Panc1 (cell line): ENCODE measurements at places on chromosomes 6 and 20. TPM values are rescaled to one million over a fixed set of nuclear protein-coding genes. Genes with fewer than 3 reads are reported as not detected.

GRCh38 chr20:5919626-5920544 lies 30.4 kb downstream of the TRMT6 start:
- H3K27ac ChIP-seq: peak overlapping the region; percentile 25; the same call in 1 of the 2 replicates
- no peak for DNase-seq
- H3K4me3 ChIP-seq: no peak overlapping the region
- H3K36me3 ChIP-seq: no peaks in the 10 kb centered on the region
- peaks cover 12% of the 10 kb centered on the region for H3K4me1 ChIP-seq
- H3K27me3 ChIP-seq: no peaks in the 10 kb centered on the region

DNA sequence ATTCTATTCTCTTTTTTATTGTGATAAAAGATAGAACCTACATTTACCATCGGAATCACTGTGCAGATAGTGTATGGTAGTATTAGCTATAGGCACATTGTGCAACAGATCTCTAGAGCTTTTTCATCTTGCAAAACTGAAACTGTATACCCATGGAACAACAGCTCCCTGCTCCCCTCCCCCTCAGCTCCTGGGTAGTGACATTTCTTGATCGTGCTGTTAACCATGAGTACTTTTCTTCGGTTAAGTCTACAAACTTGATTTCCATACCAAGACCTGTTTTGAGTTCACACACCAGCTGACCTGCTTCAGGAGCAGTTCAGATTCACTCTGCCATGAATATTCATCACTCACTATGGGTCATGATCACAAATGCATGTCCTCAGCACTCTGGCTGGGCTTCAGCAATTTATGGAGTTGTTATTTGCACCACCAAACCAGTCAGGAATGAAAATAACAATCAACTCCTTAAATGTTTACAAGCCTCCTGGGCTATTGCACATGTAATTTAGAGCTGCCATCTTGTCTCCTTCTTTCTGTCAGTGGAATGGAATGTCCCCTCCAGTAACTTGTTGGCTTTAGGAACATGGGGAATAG lies 32.8 kb downstream of the PRDM1 start:
- no peaks in the 10 kb centered on the region for H3K36me3 ChIP-seq
- no peaks in the 10 kb centered on the region for H3K4me1 ChIP-seq
- no peak overlapping the region for H3K4me3 ChIP-seq
- no peaks in the 10 kb centered on the region for H3K27me3 ChIP-seq

DNA sequence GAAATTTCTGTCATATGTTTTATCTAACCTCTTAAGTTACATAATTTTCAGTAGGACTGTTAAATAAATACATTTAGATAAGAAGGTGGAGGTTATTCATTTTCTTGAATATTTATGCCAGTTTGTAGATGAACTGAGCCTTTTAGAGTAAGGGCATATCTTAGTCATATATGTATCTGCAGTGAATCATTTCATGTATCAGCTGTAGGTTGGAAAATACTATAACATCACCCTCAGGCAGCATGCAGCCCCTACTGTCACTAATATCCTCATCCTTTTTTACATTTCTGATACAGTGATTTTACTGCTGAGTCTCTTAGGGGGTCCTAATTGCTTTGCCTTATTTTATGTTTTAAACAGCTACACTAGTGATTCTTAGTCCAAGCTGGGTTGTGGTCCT lies 19.5 kb upstream of the SUMO4 start:
- H3K27ac ChIP-seq: no peak overlapping the region
- peaks cover 7% of the 10 kb centered on the region; the same call in 1 of the 2 replicates for H3K36me3 ChIP-seq
- H3K27me3 ChIP-seq: no peaks in the 10 kb centered on the region

The PIGU gene
- 22.9 TPM for total RNA-seq

- no peaks in the 10 kb centered on the region; the same call in 1 of the 2 replicates for H3K4me1 ChIP-seq
- no peak overlapping the region for H3K4me3 ChIP-seq
- H3K27me3 ChIP-seq: no peaks in the 10 kb centered on the region
- H3K27ac ChIP-seq: no peak overlapping the region
- DNase-seq: no peak
- no peaks in the 10 kb centered on the region for H3K36me3 ChIP-seq
Measured at GRCh38 chr6:35359744-35360348, 17.5 kb downstream of the PPARD start.

DNA sequence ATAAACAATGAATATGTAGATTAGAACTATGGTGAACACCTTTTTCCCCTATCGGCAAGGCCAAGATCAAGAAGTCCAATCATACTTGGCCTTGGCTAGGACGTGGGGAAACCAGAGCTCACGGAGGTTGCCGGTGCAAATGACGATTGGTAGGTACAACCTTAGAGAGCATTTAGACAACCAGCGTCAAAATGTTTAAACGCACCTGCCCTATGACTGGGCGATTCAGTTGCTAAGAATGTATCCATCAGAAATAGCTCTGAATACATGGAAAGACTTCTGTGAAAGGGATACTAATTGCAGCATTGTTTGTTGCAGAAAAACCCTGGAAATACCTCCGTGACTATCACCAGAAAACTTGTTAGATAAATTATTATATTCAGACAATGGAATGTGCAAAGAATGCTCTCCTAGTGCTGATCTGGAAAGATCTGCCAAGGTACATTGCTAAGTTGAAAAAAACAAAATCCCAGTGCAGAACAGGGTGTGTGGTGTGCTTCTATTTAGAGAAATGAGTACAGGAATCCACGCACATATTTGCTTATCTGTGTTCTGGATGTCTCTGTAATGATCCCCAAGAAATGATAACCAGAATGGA lies 48.0 kb upstream of the PTPN1 start:
- H3K27me3 ChIP-seq: no peaks in the 10 kb centered on the region
- no peak overlapping the region for H3K27ac ChIP-seq
- no peak for DNase-seq

DNA sequence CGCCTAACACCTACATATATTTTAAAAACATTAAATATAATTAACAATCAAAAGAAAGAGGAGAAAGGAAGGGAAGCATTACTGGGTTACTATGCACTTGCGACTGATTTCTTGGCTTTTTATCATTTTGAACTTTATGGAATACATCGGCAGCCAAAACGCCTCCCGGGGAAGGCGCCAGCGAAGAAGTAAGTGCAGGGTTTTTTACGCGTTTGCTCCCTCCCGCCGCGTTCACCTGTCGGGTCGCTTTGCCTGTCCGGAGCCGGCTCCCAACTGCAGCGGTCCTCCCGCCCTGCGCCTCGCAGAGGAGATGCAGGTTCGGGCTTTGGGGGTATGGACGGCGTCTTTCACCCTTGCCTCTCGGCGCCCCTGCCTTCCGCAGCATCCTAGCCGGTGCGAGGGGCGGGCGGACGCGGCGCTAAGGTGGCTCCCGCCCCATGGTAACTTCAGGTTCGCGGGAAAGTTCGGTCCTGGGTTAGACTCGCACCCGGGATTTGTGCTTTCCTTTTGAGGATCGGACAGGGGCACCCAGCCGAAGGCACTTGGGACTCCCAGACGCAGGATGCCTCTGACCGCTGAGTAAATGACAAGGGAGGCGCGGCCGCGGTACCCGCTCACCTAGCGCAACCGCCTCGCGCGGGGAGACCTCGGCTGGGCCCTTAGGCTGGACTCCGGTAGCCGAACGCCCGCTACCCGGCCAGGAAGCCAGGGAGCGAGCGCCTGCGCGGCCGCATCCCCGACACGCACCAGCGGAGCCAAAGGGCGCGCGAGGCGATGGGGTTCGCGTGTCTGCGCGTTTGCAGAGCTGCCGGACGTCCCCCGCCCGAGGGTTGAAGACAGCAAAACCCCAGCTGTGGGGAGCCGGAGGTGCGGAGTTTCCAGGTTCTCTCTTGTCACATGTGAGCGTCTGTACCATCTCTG lies 891 bp downstream of the RSPO3 start:
- H3K27ac ChIP-seq: no peak overlapping the region
- peaks cover 13% of the 10 kb centered on the region for H3K4me1 ChIP-seq
- no peaks in the 10 kb centered on the region; the same call in 1 of the 2 replicates for H3K36me3 ChIP-seq
- peaks cover 62% of the 10 kb centered on the region for H3K27me3 ChIP-seq

- no peak overlapping the region for H3K4me3 ChIP-seq
- no peaks in the 10 kb centered on the region for H3K4me1 ChIP-seq
- DNase-seq: no peak
Measured at GRCh38 chr6:119209452-119210205, 131.2 kb upstream of the FAM184A start.

DNA sequence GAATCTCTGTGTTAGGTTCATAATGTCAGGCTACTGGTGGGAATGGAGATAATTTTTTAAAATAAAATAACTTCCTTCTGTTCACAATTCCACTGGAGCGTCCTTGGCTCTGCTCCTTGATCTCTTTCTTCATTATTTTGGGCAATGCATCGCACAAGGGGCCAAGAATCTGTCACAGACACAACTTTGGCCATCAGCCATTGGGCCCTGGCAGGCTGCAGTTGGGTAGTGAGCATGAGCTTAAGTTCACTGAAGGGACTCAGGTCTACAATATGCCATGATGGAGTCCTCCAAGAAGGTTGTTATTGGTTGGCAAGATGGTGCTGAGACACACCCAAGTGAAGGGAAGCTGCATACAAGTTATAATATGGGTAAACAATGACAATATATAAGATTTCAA lies 40.0 kb downstream of the CYP39A1 start:
- H3K36me3 ChIP-seq: no peaks in the 10 kb centered on the region
- no peak overlapping the region for H3K4me3 ChIP-seq
- H3K27ac ChIP-seq: no peak overlapping the region
- H3K27me3 ChIP-seq: no peaks in the 10 kb centered on the region
- no peaks in the 10 kb centered on the region for H3K4me1 ChIP-seq

DNA sequence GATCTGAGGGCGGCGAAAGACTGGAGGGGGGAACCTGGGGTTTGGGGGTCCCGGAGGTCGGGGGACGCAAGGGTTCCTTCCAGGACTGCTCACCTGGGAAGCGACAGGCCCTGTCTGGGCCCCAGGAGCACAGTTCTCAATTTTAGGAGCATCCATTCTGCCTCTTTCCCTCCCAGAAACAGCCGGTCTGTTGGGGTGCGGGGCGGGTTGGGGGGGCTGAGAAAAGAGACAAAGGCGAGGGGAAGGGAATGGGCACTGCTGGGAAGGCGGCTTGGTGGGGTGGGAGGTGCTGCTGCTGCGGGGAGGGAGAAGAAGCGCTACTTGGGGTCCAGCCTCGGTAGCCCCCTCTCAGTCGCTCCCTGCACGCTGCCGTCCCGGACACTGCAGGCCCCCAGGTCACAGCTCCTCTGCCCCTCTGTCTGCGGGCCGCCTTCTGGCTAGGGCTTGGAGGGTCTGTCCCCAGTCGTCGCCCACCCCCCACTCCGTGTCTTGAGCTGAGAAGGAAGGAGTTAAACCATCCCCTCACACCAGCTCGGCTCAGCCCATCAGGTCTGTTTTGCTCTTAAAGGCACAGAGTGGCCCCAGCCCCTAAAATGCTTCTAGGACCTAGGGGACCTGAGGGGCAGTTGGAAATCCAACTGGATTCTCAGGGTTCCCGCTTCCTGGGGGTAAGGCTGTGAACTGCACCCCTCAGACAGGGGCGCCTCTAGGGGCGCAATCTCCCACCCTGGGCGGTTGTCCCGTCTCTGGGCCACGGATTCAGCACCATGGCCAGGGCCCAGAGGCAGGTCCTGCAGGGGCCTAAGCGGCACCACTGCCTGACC lies 690 bp downstream of the GDAP1L1 start:
- H3K36me3 ChIP-seq: no peaks in the 10 kb centered on the region
- no peaks in the 10 kb centered on the region for H3K27me3 ChIP-seq
- no peak for DNase-seq

The FERMT1 gene
- total RNA-seq: 0.95 TPM

GRCh38 chr20:37311710-37312355 lies 22.4 kb downstream of the MANBAL start:
- H3K4me1 ChIP-seq: no peaks in the 10 kb centered on the region
- H3K4me3 ChIP-seq: no peak overlapping the region
- no peak overlapping the region for H3K27ac ChIP-seq
- H3K27me3 ChIP-seq: no peaks in the 10 kb centered on the region
- no peak for DNase-seq

DNA sequence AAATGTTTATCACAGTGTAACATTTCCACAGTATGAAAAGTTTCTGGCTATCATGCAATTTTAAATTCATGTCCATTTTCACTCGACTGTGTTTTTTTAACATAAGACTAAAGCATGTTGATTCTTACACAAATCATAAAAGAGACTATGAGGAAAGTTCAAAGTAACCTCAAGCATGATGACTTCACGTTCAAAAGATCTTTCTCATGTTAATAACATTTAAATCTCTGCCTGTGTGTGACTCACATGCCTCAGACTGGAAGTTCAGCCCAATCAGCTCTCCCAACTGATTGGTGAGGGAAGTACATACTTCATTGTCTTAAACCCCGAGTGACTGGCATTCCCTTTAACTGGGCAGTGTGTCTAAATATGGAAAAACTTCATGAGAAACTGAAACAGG lies 37.4 kb downstream of the ATXN1 start:
- H3K27me3 ChIP-seq: no peaks in the 10 kb centered on the region
- H3K36me3 ChIP-seq: no peaks in the 10 kb centered on the region
- H3K4me3 ChIP-seq: peak overlapping the region; percentile 6; the same call in 1 of the 2 replicates
- H3K4me1 ChIP-seq: peaks cover 94% of the 10 kb centered on the region
- peak; percentile 78 for DNase-seq
- peak overlapping the region; percentile 99 for H3K27ac ChIP-seq

GRCh38 chr6:33853026-33853425 lies 49.2 kb upstream of the MLN start:
- no peak overlapping the region for H3K4me3 ChIP-seq
- H3K27ac ChIP-seq: no peak overlapping the region
- H3K27me3 ChIP-seq: no peaks in the 10 kb centered on the region
- no peak for DNase-seq
- H3K36me3 ChIP-seq: no peaks in the 10 kb centered on the region

GRCh38 chr6:170279426-170279825 lies 11.5 kb downstream of the DLL1 start:
- no peak overlapping the region for H3K4me3 ChIP-seq
- no peaks in the 10 kb centered on the region for H3K36me3 ChIP-seq
- no peak for DNase-seq
- 0 out of 2 replicates have a peak, but pooled peaks cover 2% of the 10 kb centered on the region for H3K27me3 ChIP-seq
- no peak overlapping the region for H3K27ac ChIP-seq

- no peaks in the 10 kb centered on the region for H3K4me1 ChIP-seq
- H3K36me3 ChIP-seq: no peaks in the 10 kb centered on the region
- H3K4me3 ChIP-seq: no peak overlapping the region
- no peak for DNase-seq
Measured at GRCh38 chr20:316316-317068, 8.9 kb upstream of the SOX12 start.

The PGC gene
- 0.18 TPM for total RNA-seq

GRCh38 chr20:44723391-44723790 lies 8.2 kb downstream of the CCN5 start:
- peaks cover 57% of the 10 kb centered on the region for H3K4me1 ChIP-seq
- no peaks in the 10 kb centered on the region for H3K27me3 ChIP-seq
- DNase-seq: no peak
- peak overlapping the region; percentile 62 for H3K27ac ChIP-seq
- no peak overlapping the region for H3K4me3 ChIP-seq
- H3K36me3 ChIP-seq: no peaks in the 10 kb centered on the region

GRCh38 chr6:116444092-116444491 lies 17.1 kb upstream of the CALHM6 start:
- H3K27me3 ChIP-seq: peaks cover 11% of the 10 kb centered on the region
- no peak overlapping the region for H3K4me3 ChIP-seq
- H3K4me1 ChIP-seq: no peaks in the 10 kb centered on the region
- DNase-seq: peak; percentile 10

DNA sequence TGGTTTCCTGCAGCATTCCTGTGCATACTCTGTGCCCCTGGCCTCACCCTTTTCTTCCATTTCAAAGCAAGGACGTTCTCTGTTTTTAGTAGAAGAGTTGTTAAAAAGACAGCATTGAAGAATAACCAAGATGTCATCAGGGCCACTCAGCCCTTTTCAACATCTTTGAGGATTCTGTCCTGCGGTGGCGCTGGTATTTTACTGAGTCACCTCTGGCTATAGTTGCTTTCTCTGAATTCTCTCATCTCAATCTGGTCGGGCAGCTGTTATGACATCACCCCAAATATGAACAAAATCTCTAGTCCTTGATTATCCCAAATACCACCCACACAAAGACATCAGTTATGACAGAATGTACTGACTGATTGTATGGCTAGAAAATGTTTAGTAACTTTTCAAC lies 204.2 kb downstream of the GRIK2 start:
- no peaks in the 10 kb centered on the region for H3K4me1 ChIP-seq
- DNase-seq: no peak
